Activated CD4-positive, alpha-beta T cell treated with anti-CD3 and anti-CD28 coated beads, Interleukin-2, amount 50 U/mL, for 4 hours (primary cell): ENCODE measurements at places on chromosomes 5 and 9.

GRCh38 chr9:3675946-3676345, 150.1 kb upstream of the RFX3 start:
- DNase-seq, result no peak

DNA sequence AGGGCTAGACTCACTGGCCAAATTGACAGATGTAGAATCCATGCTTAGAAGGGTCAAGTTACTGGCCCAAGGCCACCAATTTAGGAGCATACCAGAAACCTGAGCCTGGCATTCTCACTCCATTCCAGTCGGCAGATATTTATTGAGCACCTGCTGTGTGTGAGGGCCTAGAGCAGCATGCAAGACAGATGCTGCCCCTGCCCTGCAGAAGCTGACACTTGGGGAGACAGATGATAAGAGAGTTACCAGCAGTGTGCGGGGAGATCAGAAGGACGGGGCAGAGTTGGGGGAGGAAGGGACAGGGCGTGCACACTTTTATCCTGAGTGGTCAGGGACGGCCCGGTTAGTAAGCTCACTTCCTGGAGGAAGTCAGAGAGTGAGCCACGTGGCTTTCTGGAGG, 111.5 kb upstream of the RAPGEF1 start:
- no peak for DNase-seq

GRCh38 chr9:110076894-110077725, 130.8 kb downstream of the C9orf152 start:
- DNase-seq, result no peak

DNA sequence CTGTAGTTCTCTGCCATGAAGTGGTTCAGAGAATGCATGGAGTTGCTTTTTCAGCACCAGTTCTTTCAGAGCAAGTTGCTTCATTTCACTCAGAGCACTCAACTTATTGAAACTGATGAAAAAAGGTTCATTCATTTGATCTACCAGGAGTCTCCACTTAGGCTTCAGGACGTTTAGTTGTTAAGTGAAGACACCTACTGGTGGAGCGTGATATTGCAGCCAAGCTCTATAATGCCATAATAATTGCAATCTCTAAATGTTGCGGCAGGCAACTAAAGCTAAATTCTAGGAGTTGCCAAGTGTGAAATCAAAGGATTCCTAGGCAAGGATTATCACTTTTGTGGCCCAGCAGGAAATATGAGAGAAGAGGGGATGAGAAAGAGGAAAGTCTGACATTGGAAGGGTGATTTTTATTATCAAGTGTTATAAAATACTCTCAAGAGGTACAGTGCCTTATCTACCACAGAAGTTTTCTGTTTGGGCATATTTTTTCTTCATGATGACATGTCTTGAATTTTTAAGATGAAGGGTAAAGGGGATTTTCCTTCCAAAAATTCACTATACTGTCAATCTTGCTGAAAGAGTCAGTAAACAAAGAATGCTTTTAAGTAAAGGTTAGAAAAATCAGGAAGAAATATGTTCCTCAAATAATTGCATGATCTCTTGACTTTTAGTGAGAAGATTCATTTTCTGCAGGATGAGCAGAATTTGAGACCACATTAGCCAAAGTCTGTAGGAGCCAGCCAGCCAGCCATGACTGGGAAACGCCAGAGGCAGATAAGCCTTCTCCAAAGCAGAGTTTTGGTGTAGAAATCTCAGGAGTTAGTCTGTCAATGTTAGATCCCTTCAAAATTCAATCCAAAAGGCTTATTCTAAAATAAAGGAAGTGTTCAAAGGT, 83.4 kb downstream of the SH3PXD2B start:
- no peak for DNase-seq

GRCh38 chr9:22208846-22209585, 199.9 kb upstream of the CDKN2B start:
- DNase-seq, result no peak

DNA sequence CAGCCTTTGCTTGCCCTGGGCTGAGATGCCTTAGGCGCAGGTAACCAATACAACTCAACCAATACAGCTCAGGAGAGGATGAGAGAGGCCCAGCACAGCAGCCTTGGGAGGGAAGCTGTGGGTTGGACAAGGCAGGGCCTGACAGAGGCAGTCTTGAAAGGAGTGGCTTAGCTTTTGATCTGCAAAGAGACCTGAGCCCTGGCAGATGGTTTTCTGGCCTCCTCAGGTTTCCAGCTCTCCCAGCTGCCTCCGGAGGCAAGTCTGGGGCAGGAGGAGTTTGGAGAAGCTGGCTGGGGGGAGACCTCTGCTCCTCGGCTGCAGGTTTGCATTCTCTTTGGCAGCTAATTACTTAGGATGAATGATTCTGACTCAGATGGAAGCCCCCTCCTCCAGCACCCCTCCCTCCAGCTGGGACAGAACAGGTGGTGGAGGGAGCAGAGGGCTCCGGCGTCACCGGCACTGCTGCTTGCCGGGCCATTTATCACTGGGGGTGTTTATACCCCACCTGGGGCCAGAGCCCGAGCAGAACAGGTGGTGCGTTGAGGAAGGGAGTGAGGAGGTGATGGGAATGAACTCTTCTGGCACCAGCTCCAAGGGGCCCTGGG, 50.8 kb downstream of the TSPAN17 start:
- DNase-seq, result no peak

DNA sequence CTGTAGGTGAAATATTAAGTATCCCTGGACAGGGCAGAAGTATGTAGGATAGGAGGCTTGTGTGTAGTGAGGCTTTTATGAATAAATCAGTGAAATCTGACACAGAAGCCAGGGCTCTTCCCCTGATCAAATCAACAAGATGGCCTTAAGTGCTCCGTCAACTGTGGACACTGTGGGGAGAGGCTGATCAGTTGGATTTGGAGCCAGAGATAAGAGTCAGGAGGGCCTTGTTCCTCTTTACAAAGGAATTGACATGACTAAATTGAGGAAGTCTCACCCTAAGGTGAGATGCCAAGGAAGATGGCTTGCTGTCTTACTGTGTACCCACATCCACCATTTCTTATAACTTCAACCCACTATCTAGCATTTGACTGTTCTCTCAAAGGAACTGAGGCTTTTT, 91.6 kb upstream of the PRRC1 start:
- DNase-seq, result no peak
